ENCODE measurements at places on chromosomes 11 and 22. TPM values are rescaled to one million over a fixed set of nuclear protein-coding genes. Genes with fewer than 3 reads are reported as not detected.

DNA sequence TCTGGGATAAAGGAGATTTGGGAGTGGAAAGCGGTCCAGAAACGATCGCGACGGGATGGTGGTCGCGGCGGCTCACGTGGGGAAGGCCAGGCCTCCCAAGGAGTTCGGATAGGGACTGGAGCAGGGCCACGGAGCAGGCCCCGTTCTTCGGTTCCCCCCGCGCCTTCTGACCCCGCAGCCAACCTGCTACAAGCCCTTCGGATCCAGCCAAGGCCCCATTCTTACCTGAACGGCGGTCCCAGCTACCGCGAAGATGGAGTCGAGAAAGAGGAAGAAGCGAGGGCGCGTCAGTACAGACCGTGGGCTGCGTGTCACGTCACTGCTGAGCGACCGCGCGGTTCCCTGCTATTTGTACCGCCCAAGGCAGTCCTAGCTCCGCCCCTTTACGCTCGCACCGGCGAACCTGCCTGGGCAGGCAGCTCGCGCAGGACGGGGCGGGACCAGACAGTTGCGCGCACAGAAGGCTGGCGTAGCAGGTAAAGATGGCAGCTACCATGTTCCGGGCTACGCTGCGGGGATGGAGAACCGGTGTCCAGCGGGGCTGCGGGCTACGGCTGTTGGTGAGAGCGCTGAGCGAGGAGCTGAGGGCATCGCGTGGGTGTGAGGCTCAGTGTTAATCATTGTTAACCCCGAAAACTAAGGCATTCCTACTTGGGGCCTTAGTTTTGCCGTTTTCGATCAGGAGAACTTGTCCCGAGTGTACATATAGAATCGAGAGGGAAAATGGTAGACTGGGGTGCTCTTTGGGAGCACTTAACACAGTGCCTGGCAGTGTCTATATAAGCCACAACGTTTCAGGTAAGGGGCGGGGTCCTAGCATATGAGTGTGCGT, at the start of the genes FAU and MRPL49:
Gene FAU (minus strand): TSS at position 270 of the 832 bp plus-strand sequence. CDS start 321 bp downstream, outside the sequence.
Gene MRPL49 (plus strand): TSS at position 457 of the 832 bp plus-strand sequence. CDS start 26 bp downstream, at position 483.
- peak; percentile 99 for DNase-seq
- H3K27ac ChIP-seq, result peak within 1 kb of the TSS; percentile 95

GRCh38 chr22:48982321-48982905, 845.3 kb downstream of the BRD1 start:
- no peak overlapping the region for H3K4me3 ChIP-seq
- no peaks in the 10 kb centered on the region for H3K36me3 ChIP-seq

DNA sequence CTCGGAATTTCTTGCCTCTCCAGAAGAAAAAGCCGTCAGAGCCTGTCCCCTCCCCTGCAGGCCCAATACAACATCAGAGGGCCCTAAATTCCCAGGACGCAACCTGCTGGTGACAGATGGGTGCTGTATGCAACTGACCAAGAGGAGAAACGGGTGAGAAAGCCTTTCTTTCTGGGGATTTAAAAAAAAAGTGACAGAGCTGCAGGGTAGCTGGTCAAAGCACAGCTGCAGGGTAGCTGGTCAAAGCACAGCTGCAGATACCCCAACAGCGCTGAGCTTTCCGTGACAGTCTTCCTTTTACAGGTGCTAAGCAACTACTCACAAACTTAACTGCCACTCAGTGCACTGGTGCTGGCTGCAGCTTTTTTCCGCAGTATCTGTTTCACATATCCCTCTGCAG, 17.8 kb downstream of the AP1B1 start:
- peaks cover 19% of the 10 kb centered on the region for H3K4me1 ChIP-seq
- H3K4me3 ChIP-seq, result no peak overlapping the region
- no peak overlapping the region for H3K27ac ChIP-seq
- H3K27me3 ChIP-seq, result no peaks in the 10 kb centered on the region

DNA sequence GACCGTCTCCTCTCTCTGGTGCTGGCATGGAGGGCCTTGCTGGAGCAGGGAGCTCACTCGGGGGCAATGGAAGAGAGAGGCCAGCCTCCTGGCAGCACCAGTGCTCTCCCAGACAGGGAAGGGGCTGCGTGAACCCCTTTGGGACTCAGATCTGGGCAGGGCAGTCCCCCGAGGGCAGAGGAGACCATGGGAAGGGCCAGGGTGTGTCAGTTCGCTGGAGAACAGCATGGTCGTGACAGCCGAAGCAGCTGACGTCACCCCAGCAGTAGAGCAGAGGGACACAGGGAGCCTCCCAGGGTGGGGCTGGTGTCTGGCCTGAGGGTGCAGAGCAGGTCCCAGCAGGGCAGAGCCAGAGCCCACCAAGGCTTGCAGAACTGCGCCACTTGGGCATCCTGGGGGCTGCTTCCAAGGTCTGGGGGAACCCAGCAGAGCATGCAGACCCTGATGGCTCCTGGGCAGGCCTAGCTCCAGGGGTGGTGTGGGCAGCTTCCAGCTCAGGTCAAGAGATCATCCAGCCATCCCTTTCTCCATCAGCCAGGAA, 71.0 kb upstream of the KCNQ1OT1 start:
- no peak overlapping the region for H3K4me3 ChIP-seq
- H3K27me3 ChIP-seq, result no peaks in the 10 kb centered on the region

DNA sequence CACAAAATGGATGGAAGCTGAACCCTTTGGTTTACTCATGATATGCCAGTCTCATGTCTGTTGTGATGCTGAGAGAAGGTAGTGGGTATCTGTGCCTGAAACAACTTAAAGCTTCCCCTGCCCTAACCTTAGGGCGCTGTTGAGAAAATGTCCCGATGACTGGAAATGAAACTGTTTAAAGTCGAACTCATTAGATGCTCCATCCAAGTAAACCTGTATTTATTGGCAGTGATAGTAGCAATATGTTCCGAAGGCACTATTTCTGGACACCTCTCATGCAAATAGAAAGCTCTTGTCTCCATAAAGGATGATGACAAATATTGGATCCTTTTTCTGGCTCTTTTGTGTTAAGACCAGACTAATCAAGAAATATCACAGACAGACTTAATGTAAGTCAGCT, 86.2 kb downstream of the GRAMD1B start:
- no peaks in the 10 kb centered on the region for H3K36me3 ChIP-seq
- H3K27ac ChIP-seq, result no peak overlapping the region
- no peak overlapping the region for H3K4me3 ChIP-seq
- no peak for DNase-seq

DNA sequence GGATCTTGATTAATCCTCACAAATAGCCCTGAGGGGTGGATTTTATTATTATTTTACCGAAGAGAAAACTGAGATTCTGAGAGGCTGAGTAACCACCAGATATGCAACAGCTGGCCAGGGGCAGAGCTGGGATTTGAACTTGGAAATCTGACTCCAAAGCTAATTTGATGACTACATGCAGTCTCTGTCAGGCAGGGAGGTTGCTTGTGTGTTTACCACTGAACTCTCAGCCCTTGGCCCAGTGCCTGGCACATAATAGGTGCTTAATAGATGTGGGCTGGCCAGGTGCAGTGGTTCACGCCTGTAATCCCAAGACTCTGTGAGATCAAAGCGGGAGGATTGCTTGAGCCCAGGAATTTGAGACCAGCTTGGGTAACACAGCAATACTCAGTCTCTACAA, 121.7 kb upstream of the CRYBB3 start:
- no peak for DNase-seq
- no peaks in the 10 kb centered on the region for H3K4me1 ChIP-seq
- H3K4me3 ChIP-seq, result no peak overlapping the region
- no peak overlapping the region for H3K27ac ChIP-seq
- no peaks in the 10 kb centered on the region for H3K36me3 ChIP-seq

TRMT112 gene
- total RNA-seq, result 216 TPM

DNA sequence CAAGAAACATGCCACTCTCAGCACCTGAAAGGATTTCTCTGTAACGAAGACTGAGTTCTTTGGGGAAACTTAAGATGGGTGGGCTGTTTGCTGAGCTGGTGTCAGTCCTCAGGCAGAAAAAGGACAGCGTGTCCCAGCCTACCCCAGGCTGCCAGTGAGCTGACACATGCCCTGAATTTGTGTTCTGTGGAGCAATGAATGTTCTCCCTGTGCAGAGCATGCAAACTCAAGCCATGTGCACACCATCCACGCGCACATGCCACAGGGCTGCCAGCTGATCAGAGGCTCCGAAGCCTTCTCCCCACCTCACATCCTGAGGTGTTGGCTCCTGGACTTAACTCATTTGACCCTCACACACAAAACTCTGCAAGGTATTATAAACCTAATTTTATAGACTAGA, 104.9 kb downstream of the KCNC1 start:
- H3K4me1 ChIP-seq, result no peaks in the 10 kb centered on the region
- H3K27me3 ChIP-seq, result no peaks in the 10 kb centered on the region
- no peak overlapping the region for H3K4me3 ChIP-seq
- no peak overlapping the region for H3K27ac ChIP-seq
- no peak for DNase-seq

DNA sequence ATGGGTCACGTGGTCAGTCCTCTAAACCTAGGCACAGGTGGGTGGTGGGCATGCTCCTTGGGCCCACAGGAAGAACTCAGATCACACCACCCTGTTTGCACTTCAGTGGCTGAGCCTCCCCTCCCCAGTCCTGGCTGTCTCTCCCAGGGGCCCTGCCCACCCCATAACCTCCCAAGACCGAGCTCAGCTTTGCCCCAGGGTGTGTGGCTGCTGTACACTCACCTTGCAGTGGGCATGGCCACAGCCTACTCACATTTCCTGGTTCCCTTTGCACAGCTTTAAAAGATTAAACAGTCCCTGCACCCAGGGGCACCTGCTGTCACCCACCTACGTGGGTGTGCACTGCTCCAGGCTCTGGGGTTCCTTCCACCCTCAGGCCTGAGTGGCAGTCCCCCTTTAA, 13.8 kb downstream of the TRIOBP start:
- H3K36me3 ChIP-seq, result no peaks in the 10 kb centered on the region
- no peak for DNase-seq
- H3K27me3 ChIP-seq, result no peaks in the 10 kb centered on the region
- H3K4me1 ChIP-seq, result no peaks in the 10 kb centered on the region

GRCh38 chr11:8252388-8252787, 11.3 kb downstream of the LMO1 start:
- H3K36me3 ChIP-seq, result no peaks in the 10 kb centered on the region
- H3K27me3 ChIP-seq, result no peaks in the 10 kb centered on the region
- H3K4me3 ChIP-seq, result no peak overlapping the region
- no peaks in the 10 kb centered on the region for H3K4me1 ChIP-seq
- DNase-seq, result no peak
- H3K27ac ChIP-seq, result no peak overlapping the region

ACTN3 gene
- total RNA-seq, result not detected

LMNTD2 gene
- total RNA-seq, result 0.52 TPM

FGF19 gene
- not detected for total RNA-seq

DNA sequence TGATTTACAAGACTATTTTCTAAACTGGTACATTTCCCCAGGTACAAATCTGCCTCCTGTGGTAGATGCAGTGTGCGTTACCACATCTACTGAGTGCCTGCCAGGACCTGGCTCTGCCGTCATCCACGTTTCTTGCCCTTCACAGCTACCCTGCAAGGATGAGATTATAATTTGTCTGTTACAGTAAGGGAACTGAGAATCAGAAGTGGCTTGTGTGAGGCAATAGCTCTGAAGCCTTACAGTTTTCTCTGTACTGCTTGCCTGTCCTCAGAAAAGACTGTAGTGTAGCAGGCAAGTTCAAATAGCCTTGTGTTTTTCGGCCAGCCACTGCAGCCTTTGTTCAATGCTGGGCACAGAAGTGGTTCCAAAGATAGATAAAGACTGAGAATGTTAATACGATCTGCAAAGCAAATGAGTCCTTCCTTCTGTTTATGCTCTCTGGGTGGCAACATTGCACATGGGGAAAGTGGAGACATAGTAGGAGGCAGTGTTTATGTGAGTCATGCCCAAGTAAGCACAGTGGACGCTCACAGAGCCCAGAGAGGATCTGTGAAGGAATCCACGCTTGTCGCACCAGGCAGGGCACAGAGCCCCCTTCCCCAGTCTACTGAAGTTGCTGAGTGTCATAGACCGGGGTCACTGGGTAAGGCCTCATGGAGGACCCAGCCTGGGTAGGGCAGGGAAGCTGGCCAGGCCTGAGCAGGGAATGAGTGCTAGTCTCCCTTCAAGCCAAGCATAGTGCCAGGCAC, 49.1 kb downstream of the MICAL2 start:
- H3K4me1 ChIP-seq, result peaks cover 97% of the 10 kb centered on the region
- H3K4me3 ChIP-seq, result peak overlapping the region; percentile 11
- no peaks in the 10 kb centered on the region for H3K36me3 ChIP-seq
- no peaks in the 10 kb centered on the region for H3K27me3 ChIP-seq

- DNase-seq, result no peak
- H3K4me1 ChIP-seq, result peaks cover 2% of the 10 kb centered on the region
- no peaks in the 10 kb centered on the region for H3K27me3 ChIP-seq
- H3K4me3 ChIP-seq, result no peak overlapping the region
- no peak overlapping the region for H3K27ac ChIP-seq
- H3K36me3 ChIP-seq, result no peaks in the 10 kb centered on the region
Measured at GRCh38 chr11:95247883-95248282, 16.9 kb upstream of the SESN3 start.

Measured in esophagus muscularis mucosa (tissue), 4 donors.